ENCODE measurements at places on chromosomes 2 and 18.

DNA sequence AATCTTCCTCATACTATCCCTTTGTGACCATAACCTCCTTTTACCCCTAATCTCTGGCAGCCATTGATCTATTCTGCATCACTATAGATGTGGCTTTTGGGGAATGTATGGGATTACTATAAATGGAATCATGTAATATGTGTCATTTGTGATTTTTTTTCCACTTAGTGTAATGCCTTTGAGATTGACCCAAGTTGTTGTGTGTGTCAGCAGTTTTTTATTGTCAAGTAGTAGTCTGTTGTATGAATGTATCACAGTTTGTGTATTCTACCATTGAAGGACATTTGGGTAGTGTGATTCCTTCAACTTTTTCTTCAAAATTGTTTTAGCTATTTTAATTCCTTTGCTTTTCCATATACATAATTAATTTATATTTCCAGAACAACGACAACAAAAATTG lies 18.6 kb downstream of the VRK2 start:
- DNase-seq: no peak

DNA sequence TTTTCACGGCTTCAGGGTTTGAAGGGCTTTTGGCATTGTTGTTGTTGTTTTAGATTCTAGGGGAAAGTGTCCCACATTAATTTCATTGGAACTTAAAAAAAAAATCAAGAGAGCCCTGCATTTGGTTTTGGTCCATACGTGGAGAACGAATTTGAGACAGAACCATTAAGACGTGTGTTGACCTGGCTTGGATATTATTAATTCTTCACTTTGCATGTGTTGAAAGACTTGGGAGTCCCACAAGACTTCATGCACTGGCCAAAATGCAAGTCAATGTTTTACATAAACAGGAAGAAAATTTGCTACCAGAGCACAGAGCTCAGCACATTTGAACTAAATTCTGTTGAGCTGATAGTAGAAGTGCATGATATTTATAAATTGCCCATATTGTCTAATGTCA lies 761.2 kb upstream of the ACVR2A start:
- DNase-seq: no peak

GRCh38 chr2:70709275-70710037 lies 58.5 kb downstream of the ADD2 start:
- no peak for DNase-seq

GRCh38 chr18:24605444-24605843 lies 145.0 kb downstream of the HRH4 start:
- DNase-seq: no peak

DNA sequence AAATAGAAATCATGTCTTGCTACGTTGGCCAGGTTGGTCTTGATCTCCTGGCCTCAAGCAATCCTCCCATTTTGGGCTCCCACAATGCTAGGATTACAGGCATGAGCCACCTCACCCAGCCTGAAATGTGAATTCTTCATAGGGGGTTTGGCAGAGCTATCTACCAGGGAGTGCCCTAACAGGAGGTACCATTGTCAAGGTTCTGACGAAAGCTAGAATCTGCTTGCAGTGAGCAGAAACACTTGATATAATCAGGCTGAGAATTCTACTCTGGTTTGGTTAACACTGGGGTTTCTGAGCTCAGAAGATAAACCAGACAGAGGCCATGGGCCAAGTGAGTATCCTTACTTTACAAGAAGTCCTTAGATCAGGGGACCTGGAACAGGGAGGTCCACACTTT lies 7.2 kb upstream of the LAMA3 start:
- DNase-seq: no peak
